ENCODE measurements at places on chromosomes 11 and 22.

DNA sequence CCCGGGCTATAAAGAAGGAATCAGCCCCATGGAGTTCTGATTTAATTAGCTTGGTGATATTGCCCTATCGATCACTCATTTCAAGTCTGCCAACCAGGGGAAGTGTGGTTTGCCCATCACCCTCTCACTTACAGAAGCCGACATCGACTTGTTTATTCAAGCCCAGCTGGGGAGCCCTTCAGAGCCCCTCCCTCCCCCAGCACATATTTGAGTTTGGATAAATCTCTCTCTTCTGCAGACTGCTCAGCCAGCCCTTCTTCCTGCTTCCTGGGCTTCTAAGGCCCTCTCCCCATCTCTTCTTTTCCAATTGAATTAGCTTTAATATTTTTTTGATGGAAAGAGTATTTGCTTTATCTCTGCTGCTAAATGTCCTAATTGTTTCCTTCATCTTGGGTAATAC lies 299.0 kb downstream of the MIAT start:
- no peak for DNase-seq

DNA sequence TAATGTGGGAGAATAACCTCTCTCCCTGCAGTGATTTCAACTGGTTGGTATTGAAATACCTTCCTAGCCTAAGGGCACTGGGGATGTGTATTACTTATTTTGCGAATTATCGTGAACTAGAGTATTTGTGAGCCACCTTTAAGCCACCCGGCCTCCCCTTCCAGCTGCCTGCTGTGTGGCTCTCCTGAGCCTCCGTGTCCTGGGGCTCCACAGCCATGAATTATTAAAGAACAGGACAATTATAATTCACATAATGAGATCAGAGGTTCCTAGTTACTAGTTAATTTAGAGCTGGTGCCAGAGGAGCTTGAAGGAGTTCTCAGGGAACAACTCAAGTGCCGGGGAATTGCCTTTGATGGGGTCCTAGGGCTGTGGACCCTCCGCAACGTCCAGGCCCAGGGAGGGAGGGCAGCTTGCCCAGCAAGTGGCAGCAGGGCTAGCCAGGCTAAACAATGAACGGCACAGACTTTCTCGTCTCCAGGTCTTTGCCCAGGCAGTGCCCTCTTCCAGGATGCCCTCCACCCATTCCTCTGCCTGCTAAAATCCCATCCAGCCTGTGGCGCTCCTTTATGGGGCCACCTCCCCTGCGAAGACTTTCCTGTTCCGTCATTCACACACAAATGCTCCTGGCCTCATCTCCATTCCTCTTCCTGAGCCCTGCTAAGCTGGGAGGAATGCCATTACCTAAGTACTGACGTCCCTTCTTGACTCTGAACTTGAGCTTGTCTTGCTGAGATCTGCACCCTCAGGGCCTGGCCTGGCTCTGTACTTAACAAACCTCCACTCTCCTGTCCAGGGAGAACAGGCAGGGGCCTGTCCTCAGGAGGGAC lies 91.5 kb downstream of the RTL6 start:
- no peak for DNase-seq

DNA sequence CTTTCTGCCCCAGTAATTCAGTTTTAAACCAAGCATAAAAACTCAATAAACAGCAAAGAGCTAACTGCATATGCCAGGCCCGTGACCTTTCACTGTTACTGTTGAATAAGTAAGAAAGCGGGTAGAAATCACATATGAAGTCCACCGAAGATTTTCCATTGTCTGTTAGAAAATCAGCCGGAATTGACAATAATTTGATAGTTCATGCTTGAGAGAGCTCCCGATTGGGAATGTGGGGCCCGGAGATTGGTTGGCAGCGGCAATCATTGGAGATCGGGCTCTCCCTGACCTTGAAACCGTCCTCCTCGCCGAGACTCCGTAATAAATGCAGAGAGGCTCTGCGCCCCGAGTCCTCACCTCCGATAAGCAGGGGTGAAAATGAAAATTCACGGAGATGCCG lies 709.6 kb downstream of the BRD1 start:
- no peak for DNase-seq

GRCh38 chr22:43995798-43996169 lies 28.3 kb upstream of the PARVB start:
- DNase-seq, result no peak

DNA sequence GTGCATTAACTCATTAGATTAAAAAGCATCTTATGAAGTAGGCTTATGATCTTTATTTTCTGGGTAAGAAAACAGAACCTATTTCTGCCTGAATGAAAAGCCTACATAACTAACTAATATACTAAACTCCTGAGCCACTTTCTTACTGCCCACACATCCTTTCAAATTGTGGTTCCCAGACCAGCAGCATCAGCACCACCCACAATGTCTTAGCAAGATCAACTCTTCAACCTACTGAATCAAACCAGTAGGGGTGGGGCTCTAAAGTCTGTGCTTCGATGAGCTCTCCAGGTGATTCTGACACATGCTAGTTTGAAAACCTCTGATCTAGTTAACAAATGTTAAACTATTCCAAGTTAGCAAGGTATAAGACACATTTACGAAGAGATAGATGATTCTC lies 462.4 kb downstream of the DLG2 start:
- DNase-seq, result no peak

DNA sequence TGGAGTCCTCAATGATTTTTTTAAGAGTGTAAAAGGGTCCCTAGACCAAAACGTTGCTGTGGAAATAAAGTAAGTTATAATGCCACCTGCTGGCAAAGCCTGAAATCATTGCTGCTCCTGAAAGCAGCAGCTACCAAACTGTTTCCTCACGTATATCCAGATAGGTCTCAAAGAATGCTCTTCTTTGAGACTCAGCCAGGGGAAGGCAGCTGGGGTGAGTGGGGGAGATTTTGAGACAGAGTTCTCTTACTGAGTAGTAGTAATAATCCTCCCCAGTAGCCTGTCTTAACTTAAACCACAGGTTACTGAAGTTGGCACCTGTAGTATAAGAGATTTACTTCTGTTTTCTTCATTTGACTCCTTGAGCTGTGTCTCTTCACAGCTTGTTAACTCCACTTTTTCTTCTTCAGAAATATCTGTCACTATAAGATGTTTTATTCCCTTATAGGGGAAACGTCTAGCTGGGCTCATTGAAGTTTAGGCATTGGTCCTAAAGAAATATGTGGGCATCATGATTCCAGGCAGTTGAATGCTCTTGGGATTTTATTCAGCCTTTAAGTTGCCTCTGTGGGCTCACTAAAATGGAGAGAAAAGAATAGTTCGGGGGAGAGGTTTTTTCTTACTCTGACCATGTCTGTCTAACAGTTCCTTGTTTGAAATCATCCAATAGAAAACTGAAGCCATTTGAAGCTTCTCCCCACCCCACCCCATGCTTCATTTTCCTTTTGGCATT lies 77.9 kb downstream of the BTBD10 start:
- DNase-seq, result no peak

GRCh38 chr11:111309215-111309915 lies 11.0 kb downstream of the POU2AF3 start:
- DNase-seq, result no peak

GRCh38 chr11:102293873-102294601 lies 23.2 kb upstream of the BIRC3 start:
- no peak for DNase-seq
